ENCODE measurements at places on chromosomes 13 and 19.

DNA sequence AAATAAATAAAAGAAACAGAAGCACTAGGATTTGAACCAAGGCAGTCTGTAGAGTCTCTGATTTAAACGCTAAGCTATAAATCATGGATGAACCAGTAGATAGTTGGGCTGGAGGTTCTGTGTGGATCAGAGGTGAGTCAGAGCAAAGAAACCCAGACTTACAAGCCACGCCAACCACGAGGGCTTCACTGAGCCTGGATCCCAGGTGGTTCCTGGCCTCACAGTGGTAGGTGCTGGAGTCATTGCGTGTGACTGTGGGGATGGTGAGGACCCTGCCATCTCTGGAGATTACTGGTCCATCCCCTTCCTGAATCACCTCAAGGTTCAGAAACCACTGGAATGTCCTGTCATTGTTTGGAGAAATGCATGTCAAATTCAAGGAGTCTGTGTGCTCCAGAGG lies 19.3 kb upstream of the CEACAM20 start:
- DNase-seq: no peak

GRCh38 chr13:79485014-79485811 lies 4.3 kb downstream of the NDFIP2 start:
- no peak for DNase-seq

DNA sequence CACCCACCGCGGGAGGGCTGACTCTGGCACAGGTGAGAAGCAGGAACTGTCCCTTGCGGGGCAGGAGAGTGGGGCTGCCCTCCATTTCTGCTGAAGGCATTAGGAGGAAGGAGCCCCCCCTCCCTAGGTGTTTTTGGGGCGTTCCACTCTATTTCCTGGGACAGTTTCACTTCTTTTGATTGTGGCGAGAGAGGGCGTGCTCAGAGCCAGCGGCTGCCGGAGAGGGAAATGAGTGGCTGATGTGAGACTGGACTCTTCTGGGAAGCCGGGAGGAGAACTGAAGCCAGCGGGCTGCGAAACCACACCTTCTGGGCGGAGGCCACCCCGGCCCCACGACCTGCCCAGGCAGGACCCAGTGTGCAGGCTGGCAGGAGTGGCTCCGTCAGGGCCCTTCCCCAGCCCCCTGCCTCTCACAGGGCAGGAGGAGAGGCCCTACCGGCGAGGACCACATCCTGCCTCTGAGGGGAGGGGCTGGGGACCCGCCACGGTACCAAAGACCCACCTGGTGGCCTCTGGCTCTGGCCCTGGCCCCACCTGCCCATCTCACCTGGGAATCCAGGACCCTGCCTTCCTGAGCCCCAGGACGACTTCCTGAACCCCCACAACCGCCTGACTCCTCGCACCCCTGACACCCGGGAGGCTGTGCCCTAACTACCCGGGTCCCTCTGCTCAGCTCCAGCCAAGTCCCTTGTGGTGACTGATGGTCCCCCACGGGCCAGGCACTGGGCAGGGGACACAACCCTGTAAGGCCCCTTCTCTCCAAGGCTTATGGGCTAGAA lies 25.9 kb downstream of the MPND start:
- DNase-seq: peak; percentile 77

- DNase-seq: no peak
Observed at GRCh38 chr19:1650650-1651567, 1.5 kb downstream of the TCF3 start.

GRCh38 chr13:67736646-67737420 lies 506.7 kb upstream of the PCDH9 start:
- no peak for DNase-seq

GRCh38 chr19:17623224-17623935 lies 64.8 kb downstream of the UNC13A start:
- no peak for DNase-seq

- no peak for DNase-seq
Observed at GRCh38 chr13:99356262-99357091, 49.3 kb upstream of the GPR183 start.

DNA sequence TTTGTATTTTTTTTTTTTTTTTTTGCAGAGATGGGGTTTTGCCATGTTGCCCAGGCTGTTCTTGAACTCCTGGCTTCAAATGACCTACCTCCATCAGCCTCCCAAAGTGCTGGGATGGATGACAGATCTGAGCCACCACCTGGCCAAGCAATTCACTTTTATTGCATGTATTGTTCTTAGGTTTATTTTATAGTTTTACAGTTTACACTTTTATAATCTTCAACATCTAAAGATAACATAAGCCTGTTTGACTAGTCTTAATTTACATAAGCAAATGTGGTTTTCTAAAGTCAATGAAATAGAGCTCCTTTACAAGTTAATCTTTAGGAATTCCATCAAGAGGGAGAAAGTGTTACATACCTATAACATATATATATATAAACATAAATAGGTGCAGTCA lies 9.5 kb upstream of the MPV17L2 start:
- no peak for DNase-seq

GRCh38 chr13:48748681-48749080 lies 95.0 kb downstream of the CYSLTR2 start:
- no peak for DNase-seq

- no peak for DNase-seq
Observed at GRCh38 chr19:39602224-39602623, at the start of gene LGALS13. Gene LGALS13, plus strand, starts transcription at chr19:39602524. Its CDS starts 45 bp downstream, at chr19:39602569.

DNA sequence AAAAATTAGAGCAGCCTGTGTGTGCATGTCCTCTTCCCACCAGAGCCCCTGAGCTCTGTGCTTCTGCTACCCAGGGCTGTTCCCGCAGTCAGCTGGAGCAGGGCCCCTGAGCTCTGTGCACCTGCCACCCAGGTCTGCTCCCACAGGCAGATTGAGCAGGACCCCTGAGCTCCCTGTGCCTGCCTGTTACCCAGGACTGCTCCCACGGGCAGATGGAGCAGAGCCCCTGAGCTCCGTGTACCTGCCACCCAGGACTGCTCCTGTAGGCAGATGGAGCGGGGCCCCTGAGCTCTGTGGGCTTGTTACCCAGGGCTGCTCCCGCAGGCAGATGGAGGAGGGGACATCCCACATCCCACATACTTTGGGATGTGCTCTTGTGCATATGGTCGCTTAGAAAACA lies 186.8 kb upstream of the SOX1 start:
- no peak for DNase-seq

DNA sequence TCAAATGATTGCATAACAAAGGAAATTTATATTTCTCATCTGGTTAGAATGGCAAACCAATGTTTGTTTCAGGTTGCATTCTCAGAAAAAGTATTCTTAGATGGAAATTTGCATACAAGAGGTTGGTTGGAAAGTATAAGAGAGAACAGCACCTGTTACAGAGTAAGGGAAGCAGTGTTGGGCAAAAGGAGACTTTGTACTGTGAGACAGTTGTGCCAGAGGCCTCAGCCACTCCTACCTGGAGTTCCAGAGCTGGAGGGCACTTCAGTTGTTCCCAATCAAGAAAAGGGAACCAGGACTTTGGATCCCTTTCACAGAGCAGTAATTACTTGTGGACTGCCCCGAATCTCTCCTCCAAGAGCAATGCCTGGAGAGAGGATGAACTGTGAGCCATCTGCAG lies 81.8 kb downstream of the SPRY2 start:
- no peak for DNase-seq

- no peak for DNase-seq
Observed at GRCh38 chr19:33251076-33251475, 25.4 kb upstream of the SLC7A10 start.

- no peak for DNase-seq
Observed at GRCh38 chr19:17379221-17379631, 2.1 kb upstream of the PLVAP start.

- DNase-seq: no peak
Observed at GRCh38 chr19:16678498-16678897, 17.6 kb downstream of the TMEM38A start.

DNA sequence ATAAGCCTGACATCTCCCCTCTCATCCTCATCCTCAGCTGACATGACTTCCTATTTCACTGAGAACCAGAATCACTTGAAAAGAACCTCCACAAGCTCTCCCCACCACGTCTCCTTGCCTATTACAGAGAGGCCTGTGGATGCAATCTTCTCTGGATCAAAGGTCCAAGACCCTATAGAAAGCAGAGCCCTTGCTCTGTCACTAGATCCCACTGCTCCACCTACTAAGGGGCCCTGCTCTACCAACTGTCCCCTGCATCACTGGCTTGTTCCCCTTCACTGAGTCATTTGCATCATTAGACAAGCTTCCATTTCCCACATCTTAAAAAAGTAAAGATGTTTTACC lies 40.8 kb downstream of the RCBTB2 start:
- no peak for DNase-seq

DNA sequence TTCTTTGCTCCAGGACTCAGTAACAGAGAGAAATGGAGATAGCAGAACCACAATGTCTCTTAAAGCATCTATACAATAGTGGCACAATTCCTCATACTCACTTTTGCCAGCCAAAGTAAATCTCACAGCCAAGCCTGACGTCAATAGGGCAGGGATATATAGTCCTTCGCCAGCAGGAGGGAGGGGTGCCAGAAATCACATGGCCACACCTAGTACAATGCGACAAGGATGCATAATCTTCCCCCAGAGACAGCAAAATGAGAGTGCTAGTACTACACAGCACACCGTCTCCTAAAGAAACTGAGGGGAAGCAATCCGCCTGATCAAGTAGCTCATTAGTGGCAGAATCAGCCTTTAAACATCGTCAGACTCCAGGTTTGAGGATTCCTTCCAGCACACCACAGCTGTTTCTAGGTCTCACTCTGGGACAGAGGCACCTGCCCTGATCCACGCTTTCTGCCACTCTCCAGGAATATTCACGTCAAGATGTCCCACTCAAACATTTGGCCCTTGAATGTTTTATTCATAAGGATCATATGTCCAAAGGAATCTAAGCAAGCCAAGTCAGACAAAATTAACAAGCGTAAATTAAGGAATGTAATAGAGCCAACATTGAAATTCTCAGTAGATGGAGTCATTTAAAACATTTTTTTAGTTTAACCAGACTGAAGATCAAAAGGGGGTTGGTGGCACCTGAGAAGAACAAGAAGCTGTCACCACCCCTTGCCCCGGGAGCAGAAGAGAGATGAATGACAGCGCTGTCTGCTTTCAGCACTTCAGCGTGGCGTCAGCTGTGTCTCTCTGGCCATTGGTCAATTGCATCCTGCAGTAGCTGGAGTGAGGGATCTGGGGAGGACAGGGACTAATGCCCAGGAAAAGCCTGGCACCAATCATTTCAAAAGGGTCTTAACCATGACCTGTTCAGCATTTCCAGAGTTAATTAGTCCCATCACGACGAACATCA lies 63.5 kb upstream of the SERP2 start:
- DNase-seq: no peak

- no peak for DNase-seq
Observed at GRCh38 chr13:42615691-42616090, 41.7 kb downstream of the TNFSF11 start.

- DNase-seq: no peak
Observed at GRCh38 chr13:28718196-28718542, 601 bp downstream of the SLC46A3 start.

DNA sequence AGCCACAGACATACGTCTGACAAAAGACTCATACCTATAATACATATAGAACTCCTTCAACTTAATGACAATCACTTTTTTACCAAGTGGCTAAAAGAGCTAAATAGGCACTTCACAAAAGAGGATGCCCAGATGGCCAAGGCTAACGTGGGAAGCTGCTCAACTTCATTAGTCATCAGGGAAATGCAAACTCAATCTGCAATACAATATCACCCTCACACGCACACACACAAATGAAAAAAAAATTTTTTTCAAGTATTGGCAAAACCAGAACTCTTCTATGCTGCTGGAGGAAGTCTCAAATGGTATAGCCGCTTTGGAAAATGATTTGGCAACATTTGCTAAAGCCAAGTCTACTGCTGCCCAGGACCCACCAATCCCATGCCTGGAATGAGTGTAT lies 14.6 kb upstream of the DNMT1 start:
- DNase-seq: no peak

DNA sequence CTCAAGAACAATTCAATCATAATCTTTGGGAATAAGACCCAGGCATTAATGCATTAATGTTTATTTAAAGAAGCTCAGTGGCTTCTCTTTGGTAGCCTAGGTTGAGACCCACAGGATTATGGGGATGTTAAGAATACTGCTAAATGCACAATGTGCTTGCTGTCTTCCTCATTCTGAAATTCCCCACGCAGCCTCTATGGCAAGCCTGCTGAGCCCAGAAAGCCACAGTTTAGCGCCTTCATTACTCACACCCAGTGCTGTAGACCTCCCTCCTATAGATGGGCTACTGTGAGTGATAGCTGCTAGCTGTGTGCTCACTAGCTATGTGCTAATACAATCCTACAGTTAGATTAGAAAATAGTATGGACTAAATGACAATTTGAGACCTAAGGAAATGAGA lies 90.6 kb downstream of the TNFSF13B start:
- DNase-seq: no peak

- DNase-seq: no peak
Observed at GRCh38 chr19:43790587-43790986, 9.8 kb upstream of the KCNN4 start.

DNA sequence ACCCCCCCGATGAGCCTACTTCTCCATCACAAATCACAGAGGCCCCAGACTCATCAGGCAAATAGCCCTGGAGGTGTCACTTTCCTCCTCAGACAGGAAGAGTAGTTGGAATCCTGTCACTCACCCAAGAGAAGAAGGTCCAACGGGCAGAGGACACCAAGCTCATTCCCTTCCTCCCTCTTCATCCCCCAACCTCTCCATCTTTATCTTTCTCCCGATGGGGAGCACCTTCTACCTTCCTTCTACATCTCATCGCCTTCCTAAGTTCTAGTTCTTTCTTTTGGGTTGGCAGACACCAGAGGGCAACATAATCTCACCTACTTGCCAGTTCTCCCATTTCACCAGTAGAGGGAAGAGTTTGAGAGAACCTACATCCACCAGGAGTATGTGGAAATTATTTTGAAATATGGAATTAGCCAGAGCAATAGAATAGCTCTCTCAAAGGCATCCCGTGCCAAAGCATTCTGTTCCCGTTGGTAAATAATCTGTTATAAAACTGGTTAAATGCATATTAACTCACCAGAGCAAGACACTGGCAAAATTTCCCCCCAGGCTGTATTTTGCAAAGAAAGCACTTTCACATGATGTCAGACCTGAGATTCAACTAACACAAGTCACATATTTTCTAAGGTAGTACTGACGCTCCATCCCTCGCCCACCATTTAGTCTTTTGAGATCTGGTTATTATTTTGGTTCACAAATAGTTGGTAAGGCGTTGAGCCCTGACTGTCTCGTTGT lies 55.0 kb downstream of the ZIC5 start:
- peak; percentile 67 for DNase-seq

GRCh38 chr19:48363500-48363809 lies 285 bp downstream of the TMEM143 start:
- DNase-seq: no peak
